ENCODE measurements at places on chromosomes 4 and X.

- DNase-seq: no peak
These were observed 60.6 kb downstream of the SYTL5 start for GRCh38 chrX:38066934-38067333.

GRCh38 chr4:90345549-90346215 is 218.5 kb downstream of the CCSER1 start:
- DNase-seq: no peak

DNA sequence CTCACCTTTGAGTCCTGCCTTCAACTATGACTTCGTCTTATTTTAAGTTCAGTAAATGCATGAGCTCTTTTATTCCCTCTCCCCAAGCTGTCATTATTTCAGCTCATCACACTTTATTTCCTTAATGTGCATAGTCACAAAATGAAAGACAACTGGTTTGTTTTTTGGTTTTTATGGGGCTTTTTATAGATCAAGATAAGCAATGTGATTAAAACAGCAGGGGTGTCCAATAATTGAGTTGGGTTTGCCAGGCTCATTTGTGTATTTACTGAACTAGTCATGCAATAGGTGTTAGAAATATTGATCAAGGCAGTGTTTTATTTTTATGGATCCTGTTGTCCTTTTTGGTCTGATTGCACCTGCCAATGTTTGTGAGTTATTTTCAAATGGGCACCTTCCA is 102.2 kb downstream of the FRMPD4 start:
- DNase-seq: no peak

- DNase-seq: no peak
These were observed 43.5 kb downstream of the CLDN34 start for GRCh38 chrX:10010686-10011085.

- no peak for DNase-seq
These were observed 52.4 kb downstream of the SCFD2 start for GRCh38 chr4:53313510-53313909.

Data from ascending aorta (tissue), 2 donors.